ENCODE measurements at places on chromosomes 16 and 17.

DNA sequence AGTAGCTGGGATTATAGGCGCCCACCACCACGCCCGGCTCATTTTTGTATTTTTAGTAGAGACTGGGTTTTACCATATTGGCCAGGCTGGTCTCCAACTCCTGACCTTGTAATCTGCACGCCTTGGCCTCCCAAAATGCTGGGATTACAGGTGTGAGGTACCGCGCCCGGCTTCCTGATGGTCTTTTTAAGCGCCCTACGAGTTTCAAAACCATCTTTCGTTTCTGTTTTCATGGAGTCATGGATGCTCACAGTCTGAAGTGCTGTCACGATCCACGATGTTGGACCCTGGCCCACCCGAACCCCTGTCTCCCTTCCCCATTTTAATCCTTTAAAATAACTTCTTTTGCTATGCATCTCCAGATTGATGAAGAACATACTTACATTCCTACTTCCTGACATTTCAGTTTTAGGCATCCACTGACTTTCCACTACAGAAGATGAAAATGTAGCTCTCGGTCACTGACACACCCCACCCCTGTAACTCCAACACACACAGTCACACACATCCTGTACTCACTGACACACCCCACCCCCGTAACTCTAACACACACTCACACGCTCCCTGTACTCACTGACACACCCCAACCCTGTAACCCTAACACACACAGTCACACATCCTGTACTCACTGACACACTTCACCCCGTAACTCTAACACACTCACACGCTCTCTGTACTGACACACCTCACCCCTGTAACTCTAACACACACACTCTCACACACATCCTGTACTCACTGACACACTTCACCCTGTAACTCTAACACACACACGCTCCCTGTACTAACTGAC is 22.6 kb upstream of the WDR45B start:
- no peak for DNase-seq

GRCh38 chr17:15081008-15081407 is 184.1 kb downstream of the PMP22 start:
- no peak for DNase-seq

DNA sequence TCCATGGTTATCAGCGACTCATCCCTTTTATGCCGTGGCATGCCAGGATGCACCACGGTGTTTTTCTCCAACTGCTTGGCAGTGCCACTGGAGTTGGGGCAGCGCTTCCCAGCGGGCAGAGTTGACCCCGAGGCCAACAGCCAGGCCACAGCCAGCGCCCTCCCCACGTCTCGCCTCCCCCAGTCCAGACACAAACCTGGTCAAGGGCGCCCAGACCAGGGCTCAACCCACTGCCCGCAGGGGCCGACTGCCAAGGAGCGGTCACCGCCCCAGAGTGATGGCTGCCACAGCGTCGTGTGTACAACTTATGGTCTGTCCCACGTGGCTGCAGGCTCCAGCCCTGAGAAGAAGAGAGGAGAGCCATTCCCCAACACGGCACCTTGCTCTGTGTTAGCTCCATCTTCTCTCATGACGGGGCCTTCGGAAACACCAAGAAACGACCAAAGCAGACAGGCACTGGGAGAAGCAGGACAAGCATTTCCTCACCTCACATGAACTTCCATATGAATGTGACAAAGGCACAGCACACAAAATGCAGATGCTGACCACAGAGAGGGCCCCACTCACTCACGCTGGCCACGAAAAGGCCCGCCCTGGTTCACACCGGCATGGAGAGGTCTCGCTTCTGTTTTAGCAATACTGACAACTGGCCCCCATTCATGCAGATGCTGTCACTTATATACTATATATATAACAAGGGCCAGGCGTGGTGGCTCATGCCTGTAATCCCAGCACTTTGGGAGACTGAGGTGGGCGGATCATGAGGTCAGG is 27.0 kb downstream of the AXIN1 start:
- no peak for DNase-seq

DNA sequence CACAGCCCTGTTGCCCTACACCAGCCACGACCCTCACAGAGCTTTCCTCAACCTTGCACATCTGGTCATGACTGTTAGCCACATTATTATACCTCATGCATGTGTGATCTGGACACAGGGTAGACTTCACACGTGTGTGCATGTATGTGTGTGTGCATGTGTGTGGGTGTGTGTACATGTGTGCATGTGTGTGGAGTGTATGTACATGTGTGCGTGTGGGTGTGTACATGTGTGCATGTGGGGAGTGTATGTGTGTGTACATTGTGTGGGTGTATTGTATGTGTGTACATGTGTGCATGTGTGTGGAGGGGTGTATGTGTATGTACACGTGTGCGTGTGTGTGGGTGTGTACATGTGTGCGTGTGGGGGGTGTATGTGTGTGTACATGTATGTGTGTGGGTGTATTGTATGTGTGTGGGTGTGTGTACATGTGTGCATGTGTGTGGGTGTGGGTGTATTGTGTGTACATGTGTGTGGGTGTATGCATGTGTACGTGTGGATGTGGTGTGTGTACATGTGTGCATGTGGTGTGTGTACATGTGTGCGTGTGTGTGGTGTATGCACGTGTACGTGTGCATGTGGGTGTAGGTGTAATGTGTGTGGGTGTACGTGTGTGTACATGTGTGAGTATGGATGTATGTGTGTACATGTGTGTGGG is 130.2 kb downstream of the C16orf95 start:
- DNase-seq = no peak

DNA sequence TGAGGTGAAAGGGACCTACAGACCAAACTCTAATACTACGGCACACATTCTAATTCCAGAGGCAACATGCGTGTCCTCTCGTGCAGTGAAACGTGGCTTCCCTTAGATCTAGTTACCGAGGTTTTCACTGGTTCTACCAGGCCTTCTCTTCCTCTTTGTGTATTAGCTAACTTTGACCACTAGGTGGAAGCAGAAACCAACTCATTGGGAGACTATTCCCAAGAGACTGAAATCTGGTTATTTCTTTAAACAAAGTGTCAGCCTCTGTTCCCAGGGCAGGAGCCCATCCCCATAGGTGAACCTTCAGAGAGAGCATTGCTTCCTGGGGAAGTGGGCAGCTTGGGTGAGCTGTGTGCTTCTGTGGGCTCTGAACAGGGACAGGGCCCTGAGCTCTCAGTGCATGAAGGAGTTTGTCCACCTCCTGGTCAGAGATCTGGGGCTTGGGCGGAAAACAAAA is 19.7 kb upstream of the RCVRN start:
- DNase-seq = no peak

DNA sequence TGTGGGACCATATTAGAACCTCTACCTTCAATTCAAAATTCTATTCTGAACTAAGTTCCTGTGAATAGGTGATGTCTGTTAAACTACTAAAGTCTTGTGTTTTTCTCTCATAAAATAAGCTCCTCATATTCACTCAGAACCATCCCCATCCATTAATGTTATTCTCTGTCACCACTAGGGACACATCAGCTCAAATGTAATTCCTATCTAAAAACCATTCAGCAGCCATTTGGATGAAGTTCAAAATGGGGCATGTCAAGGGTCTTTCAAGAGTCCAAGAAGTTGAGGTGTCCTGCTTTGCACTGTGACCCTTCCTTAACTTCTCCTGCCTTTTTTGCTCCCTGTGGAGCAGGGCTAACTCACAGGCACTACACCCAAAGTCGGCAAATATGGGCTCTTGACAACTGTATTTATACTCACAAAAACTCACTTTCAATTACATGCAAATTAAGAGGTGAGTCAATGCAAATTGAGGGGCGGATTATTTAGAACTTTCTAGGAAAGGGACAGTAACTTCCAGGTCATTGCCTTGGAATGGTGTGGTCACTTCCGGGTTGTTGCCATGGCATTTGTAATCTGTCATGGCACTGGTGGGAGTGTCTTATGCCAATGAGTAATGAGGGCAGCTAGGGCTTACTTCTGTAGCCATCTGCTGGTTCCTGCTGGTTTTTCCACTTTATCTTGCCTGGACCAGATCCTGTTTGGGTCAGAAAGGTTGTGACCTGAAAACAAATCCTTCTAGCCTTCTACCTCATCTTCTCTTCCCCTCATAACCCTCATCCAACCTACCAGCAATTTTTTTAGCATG is 128.2 kb upstream of the COX10 start:
- no peak for DNase-seq

DNA sequence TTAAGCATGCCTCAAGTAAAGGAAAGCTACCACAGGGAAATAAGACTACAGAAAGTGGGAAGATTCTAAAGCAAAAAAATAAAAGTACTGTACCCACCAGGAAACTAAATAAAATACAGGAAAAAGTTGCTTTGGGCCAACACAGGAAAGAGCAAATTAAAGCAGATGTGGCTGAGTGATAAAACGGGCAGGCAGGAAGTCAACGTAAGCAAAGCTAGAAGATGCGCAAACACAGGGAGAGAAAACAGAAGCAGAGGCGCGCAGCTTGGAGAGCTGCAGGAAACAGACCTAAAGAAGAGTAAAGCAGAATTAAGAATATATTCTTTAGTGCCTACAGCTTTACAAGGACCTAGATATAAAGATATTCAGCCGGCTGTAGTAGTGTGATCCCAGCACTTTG is 21.7 kb downstream of the USP36 start:
- peak; percentile 23 for DNase-seq

DNA sequence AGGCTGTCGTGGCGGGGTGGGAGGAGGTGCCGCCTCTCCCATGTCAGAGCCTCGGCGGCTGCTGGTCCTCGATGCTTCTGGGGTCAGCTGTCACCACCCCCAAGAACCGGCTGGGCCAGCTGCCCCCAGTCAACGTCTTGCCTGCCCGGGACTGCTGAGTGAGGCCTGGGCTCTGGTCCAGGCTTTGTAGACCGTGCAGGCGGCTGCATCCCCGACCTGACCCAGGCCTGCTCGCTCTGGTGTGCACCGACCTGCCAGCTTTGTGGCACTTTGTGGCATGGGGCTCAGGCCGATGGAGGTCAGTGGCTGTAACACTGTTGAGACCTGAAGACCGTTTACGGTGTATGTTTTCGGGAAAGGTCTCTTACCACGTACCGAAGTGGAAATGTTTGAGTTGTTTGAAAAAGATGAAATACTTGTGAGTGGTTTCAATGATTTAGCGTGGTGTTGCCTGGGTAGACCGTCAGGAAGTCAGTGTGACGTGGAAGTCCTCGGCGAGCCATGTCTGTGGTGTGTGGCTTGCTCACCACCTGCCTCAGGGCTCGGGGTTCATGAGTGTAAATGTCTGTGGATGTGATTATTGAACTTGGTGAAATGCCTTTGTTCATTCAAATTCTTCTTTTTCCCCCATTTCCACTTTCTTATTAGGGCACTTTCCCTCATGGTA is 53.2 kb upstream of the ZNF750 start:
- peak; percentile 48 for DNase-seq

DNA sequence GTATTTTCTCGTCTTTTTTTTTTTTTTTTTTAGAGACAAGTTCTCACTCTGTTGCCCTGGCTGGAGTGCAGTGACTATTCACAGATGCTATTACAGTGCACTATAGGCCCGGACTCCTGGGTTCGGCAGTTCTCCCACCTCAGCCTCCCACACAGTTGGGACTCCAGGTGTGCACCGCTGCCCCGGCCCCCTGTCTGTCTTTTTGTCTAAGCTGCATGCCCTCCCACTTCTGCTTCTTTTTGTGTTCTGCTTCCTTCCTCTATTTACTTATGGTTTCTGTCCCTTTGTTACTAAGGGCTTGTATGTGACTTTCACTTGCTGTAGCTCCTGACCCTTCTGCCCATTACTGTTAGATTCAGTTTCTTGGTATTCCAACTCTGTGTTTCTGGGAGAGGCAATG is 20.5 kb downstream of the SLC7A6 start:
- no peak for DNase-seq

GRCh38 chr17:30921544-30922196 is at the start of gene ADAP2:
Gene ADAP2, plus strand, starts transcription at chr17:30921945. Its CDS starts 70 bp downstream, at chr17:30922015.
- DNase-seq = no peak

- DNase-seq = no peak
Measured at GRCh38 chr16:55622930-55623561, 32.7 kb upstream of the SLC6A2 start.

- DNase-seq = no peak
Measured at GRCh38 chr17:38451840-38452529, 23.7 kb downstream of the ARHGAP23 start.

- DNase-seq = peak; percentile 33
Measured at GRCh38 chr16:30805370-30806169, 18.6 kb upstream of the ZNF629 start.

DNA sequence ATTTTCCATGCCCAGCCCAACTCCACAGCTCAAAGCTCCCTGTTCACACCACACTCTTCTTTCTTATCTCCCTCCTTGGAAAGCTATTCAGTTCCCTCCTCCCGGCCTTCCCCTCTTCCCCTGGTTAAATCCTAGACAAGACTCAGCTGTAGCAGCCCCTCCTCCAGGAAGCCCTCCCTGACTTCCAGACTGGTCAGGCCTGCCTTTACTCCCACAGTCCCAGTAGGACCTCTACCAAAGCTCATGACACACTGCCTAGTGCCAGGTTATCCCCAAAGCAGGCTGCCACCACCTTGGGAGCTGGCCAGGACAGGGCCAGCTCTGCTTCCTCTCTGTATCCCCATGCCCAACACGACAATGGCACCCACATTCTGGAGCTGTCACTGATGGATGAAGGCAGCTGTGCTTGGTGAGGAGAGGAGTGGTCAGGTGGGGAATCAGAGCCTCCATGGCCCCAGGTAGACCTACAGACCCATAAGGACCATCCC is 50.0 kb downstream of the BEAN1 start:
- no peak for DNase-seq

GRCh38 chr17:39701012-39701783 is 1.3 kb downstream of the ERBB2 start:
- no peak for DNase-seq

- no peak for DNase-seq
Measured at GRCh38 chr16:84565669-84566495, 52.0 kb downstream of the COTL1 start.

DNA sequence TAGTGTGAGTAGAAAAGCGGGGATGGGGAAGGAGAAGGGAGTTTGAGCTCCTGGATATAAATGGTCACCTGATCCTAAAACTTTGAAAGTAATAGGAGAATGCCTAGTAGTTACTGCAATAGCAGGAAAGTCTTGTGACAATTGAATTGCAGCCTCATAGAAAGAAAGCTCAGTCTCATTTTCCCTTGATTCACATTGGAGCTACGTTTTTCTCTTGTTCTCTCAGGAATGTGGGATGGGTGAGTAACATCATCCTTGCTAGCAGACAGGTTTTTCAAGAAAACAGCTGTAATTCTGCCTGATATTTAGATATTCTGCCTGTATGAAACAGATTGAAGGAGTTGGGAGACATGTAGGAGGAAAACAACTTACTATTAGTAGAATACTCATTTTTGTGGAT is 25.3 kb downstream of the SF3B3 start:
- DNase-seq = no peak

DNA sequence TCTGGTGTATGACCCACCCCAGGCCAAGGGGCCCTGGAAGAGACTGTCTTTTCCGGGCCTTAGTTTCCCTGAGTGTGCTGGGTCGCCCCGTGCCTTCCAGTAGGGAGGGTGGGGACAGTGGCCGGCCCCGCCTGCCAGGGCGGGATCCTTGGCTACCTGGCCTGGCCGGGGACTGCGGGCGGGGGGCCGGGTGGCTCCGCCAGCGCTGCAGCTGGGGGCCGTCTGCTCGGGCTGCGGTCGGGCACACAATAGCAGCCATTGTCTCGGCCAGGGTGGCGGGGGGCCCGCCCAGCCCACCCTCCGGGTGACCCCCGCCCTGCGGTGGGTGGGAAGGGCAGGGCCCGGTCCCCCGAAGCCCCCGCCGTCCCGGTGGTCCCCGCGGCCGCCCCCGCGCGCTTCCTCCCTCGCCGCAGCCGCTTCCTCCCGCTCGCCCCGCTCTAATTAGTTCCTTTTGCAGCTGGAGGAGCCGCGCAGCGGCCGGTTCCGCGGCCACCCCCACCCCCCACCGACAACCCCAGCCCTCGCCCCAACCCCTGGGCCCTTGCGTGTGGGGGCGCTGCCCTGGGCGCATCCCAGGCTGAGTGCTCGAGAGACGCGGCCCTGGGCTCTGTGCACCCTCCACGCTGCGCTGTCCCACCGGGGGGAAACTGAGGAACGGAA is 11.6 kb downstream of the GLIS2 start:
- DNase-seq = no peak

Measured in activated T-cell treated with anti-CD3 and anti-CD28 coated beads for 4 hours (primary cell).